Left ventricle myocardium superior (tissue), 1 donor: ENCODE measurements at places on chromosomes 1 and 21.
A peak's percentile ranks its signal among the peaks of the same experiment; 100 is the strongest.

- DNase-seq: peak; percentile 52
Observed at GRCh38 chr1:171740987-171741871, 636 bp downstream of the VAMP4 start.

DNA sequence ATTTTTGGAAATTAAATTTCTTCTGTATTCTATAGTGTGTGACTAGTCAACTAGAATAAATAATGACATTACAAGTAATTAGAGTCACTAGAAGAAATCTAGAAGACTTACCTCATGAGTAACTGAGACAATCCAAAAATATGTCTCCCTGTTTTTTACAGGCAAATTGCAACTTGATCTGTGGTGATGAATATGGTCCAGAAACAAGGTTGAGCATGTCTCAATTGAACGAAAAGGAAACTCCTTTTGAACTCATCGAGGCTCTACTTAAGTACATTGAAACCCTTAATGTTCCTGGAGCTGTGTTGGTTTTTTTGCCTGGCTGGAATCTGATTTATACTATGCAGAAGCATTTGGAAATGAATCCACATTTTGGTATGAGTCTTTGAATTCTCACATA lies 36.7 kb downstream of the DHX9 start:
- DNase-seq: no peak

DNA sequence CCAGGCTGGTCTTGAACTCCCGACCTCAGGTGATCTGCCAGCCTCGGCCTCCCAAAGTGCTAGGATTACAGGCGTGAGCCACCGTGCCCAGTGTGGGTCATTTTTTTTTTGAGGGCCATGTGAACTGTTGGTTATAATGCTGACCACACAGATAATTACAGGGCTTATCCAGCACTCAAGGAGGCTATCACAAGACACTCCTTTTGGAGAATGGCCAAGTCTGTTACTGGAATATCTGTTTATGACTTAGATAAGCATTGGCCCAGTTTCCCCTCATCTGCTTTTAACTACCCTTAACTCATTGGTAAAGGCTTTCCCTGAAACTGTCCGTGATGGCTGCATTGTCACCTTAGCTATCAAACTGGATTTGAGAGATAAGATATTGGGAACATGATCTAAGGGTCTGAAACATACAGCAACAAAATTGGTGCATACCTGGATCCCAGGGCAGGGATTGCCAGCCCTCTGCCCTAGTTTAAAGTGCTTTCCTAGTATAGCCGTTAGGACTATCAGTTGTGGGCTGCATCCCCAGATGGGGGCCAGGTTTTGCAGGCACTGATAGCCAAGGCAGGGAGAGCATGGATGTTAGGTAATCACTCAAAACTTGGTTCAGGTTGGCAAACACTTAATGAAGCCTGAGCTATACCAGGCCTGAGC lies 15.6 kb downstream of the SZT2 start:
- DNase-seq: no peak

- DNase-seq: peak; percentile 87
Observed at GRCh38 chr1:155127105-155127966, at the start of gene EFNA1. EFNA1 (plus strand) TSS chr1:155127876; CDS start chr1:155127978, 102 bp downstream.

- DNase-seq: no peak
Observed at GRCh38 chr1:229758101-229759036, 132.3 kb downstream of the URB2 start.

DNA sequence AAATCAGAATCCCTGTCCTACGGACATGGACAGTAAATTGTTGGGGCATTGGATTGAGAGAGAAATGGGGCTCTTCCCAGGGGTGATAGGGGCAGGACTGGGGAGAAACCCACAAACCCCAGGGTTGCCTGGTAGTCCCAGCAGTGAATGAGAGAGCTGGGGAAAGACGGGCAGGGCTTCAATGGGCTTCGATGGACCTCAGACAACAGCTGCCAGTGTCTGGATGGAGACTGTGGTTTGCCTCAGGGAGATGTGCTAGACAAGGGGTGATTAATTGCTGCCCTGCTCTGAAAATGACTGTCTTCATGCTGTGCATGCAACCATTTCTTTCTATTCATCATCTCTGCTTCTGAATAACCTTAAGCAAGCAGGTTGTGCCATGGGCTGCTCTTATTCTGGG lies 7.4 kb downstream of the GPR25 start:
- no peak for DNase-seq
